DMS79 treated with DMSO at 0.1 percent for 48 hours (cell line): ENCODE measurements at places on chromosomes 7 and 10.
A peak's percentile ranks its signal among the peaks of the same experiment; 100 is the strongest.

DNA sequence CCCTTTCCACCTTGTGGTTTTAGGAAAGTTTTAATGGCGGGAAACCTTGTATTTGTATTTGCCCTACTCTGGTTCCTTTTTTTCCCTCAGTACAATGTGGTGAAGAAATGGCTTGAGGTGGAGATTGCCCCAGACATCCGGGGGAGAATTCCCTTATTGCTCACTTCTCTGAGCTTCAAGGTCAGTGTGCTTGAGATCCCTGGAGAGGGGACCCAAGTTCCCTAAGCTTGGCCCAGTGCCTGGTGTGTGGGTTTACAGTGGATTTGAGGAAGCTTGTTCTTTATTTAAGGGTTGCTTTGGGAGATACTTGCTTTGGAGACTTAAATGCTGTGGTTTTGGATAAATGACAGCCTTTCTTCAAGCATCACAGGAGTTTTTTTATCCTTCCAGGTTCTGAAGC is 18.3 kb downstream of the CALHM2 start:
- no peak for DNase-seq

DNA sequence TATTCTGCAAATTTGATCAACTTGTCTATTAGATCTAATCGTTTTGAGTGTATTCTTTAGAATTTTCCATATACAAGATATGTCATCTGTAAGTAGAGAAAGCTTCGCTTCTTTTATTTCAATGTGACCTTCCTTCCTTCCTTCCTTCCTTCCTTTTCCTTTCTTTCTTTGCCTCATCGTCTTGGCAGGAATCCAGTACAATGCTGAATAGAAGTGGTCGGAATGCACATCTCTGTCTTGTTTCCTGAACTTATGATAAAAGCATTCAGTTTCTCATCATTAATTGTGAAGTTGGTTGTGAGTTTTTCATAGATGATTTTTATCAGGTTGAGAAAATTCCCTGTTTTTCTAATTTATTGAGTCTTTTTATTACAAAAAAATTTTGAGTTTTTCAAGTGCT is 300.7 kb upstream of the ZNF32 start:
- DNase-seq, result no peak

DNA sequence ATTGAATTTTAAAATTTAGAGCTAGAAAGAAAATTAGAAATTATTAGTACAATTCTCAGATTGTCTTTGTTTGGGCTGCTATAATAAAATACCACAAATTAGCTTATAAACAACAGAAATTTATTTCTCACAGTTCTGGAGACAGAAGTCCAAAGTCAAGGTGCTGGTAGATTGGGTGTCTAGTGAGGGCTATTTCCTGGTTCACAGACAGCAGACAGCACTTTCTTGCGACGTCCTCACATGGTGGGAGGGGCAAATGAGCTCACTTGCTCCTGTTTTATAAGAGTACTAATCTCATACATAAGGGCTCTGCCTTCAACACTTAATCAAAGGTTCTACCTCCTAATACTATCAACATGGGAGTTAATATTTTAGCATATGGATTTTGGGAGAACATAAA is 134.1 kb downstream of the MDFIC start:
- DNase-seq, result no peak

GRCh38 chr7:93773446-93773845 is 117.1 kb downstream of the TFPI2 start:
- DNase-seq, result no peak

- DNase-seq, result no peak
Measured at GRCh38 chr7:24922099-24922773, 57.7 kb downstream of the OSBPL3 start.

GRCh38 chr7:75905785-75906604 is 9.0 kb upstream of the POR start:
- peak; percentile 52 for DNase-seq

GRCh38 chr10:100507357-100507732 is 12.3 kb downstream of the SEC31B start:
- DNase-seq, result no peak

DNA sequence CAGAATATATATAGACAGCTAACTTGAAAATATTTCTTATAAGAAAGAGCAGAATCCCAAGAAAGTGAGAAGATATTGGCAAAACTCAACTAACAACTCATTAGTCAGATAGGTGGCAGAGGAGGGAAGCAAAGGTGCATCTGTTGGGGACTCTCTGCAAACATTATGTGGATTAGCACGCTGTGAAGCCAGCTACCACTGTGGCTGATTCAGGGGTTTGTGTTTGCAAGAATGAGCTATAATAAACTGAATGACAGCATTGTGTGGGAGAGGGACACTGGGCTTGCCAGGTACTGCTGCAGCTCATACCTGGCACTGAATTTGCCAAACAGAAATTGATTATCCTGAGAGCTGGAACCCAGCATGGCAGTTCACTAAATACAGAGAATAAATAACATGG is 170.3 kb upstream of the MINDY3 start:
- no peak for DNase-seq

- no peak for DNase-seq
Measured at GRCh38 chr7:143287339-143287934, 714 bp upstream of the CASP2 start.

GRCh38 chr7:43232366-43232765 is 119.9 kb downstream of the HECW1 start:
- DNase-seq, result no peak

DNA sequence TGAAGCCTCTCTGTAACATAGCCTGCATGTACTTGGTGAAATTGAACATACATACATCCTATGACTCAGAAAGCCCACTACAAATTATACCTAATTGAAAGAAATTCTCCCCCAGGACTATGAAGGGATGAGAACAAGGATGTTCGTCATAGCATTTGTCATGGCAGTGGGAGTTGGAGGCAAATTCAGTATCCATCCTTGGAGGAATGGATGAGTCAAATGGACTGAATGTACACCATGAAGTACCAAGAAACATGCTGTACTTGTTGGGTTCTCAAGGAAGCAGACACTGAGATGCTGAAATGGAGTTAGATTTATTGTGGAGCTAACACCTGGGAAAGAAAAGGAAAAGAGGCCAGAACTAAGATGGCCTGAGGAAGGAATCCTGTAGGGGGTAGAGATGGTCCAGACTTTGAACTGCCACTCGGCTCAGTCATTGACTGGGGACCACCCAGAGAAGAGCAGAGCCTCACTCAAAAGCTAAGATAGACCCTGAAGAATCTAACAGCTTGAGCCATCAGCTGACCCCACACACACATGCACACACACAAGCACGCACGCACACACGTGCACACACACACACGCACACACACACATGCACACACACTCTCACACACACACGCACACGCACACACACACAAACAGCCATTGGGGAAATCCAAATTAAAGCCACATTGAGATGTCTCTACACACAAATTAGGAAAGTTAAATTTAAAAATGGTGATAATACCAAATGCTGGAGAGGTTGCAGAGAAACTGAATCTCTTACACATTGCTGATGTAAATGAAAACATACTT is 22.3 kb downstream of the AOC1 start:
- no peak for DNase-seq

- peak; percentile 35 for DNase-seq
Measured at GRCh38 chr10:45353186-45353585, 20.8 kb upstream of the ALOX5 start.

DNA sequence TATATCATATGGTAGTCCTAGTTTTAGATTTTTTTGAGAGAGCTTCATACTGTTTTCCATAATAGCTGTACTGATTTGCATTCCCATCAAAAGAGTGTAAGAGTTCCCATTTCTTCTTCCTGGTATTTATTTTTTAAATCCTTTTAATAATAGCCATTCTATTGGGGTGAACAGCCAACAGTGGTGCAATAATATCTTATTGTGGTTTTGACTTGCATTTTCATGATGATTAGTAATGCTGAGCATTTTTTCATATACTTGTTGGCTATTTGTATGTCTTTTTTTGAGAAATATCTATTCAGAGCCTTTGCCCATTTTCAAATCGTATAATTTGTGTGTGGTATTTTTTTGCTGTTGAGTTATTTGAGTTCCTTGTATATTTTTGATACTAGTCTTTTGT is 167.4 kb downstream of the FZD1 start:
- no peak for DNase-seq

DNA sequence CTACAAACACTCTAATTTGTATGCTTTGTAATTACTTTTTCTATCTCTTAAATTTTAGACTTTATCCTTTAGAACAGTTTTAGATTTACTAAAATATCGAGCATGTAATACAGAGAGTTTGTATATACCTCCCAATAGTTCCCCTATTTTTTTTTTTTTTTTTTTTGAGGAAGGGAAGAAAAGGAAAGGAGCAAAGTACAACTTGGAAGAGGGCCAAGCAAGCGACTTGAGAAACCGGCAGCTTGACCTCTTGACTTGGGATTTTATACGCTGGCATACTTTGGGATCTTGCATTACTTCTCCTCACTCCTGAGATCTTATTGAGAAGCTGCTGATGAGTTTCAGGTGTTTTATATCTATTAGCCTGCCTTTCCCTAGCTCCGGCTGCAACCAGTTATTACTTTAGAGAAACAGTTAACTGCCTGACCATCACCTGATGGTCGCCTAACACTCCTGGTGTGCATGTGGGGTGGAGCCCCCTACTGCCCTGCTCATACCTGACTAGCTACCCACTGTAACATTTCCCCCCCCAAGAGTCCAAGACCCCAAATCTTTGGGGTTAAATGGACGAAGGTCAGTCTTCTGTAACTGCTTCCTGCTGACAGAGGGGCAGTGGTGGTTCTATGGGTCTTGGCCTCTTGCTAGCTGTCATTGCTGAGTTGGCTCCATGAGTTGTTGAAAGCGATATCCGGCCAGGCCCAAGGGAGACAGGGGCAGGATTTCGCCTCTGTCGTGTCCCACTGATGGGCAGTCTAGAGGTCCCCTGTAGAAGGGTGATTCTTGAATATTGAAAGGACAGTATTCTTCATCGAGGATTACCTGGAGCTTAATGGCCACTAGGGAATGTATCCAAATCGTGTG is 28.5 kb downstream of the MKLN1 start:
- DNase-seq, result peak; percentile 73

GRCh38 chr7:74307738-74308505 is 18.7 kb downstream of the CLIP2 start:
- DNase-seq, result no peak

DNA sequence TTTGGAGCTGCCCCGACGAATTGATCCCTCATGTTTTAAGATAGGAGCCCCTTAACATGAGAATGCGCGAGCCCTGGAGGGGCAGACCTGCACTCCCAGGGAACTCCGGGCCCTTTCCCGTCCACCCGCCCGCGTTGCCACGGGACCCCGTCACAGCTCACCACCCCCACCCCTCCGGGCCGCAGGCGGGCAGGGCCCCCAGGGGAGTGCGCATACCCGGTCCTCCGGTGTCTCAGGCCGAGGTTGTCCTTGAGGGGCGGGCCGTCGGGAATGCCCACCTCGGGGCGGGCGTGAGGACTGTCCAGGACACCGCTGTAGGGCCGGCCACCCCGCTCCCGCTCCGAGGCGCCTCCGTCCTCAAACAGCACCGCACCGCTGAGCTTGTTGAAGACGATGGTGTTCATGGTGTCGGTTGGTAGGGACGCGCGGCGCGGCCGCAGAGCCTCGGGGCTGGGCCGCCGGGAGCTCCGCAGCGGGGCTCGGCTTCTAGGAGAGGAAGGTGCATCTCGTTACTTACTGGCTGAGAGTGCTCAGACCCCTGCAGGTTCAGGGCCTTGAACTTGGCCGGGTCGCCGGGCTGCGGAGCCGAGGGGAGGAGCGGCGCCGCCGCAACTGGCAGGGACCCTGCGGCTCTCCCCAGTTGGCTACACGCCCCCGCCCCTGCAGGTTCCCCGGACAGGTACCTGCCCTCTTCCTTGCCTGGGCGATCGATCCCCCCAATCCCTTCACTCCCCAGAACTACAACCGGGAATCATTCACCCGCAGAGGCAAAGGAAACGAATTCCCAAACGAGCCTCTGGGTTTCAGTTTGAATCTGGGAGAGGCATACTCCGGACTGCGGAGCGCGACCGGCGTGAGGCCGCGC is 2.4 kb downstream of the MKX start:
- DNase-seq, result no peak

DNA sequence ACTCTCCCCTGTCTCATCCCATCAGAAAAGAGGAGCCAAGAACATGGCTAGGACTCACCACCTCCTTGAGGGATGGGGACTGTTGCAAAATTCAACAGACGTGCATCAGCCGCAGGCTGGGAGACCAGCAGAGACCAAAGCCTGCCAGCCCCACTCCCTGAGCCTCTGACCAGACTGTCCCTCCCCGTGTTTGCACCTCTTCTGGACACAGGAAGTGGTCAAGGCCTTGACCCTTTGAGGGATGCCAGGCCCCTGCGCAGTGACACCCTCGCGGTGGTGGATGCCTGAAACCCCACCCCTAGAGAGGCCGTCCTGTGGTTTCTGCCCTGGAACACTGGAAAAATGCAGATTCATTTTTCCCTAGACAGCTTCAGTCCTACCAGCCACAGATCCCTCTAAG is 128.4 kb upstream of the TCF7L2 start:
- DNase-seq, result no peak

DNA sequence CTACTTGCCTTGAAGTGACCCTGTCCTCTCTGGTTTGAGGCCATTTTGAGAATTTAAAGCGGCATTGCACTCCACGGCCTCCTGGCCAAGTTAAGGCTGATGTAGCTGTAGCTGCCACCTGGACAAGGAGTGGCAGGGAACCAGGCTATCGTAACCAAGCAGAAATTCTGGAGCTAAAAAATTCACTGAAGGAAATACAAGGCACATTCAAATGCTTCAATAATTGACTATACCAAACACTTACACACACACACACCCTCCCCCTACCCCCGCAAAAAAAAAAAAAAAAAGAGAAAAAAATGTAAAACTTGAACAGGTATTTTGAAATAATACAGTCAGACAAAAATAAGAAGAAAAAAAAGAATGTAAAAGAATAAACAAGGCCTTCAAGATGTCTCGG is 409.0 kb upstream of the SEMA3A start:
- no peak for DNase-seq
